T-helper 1 cell (primary cell): ENCODE measurements at places on chromosomes 3 and 15.

DNA sequence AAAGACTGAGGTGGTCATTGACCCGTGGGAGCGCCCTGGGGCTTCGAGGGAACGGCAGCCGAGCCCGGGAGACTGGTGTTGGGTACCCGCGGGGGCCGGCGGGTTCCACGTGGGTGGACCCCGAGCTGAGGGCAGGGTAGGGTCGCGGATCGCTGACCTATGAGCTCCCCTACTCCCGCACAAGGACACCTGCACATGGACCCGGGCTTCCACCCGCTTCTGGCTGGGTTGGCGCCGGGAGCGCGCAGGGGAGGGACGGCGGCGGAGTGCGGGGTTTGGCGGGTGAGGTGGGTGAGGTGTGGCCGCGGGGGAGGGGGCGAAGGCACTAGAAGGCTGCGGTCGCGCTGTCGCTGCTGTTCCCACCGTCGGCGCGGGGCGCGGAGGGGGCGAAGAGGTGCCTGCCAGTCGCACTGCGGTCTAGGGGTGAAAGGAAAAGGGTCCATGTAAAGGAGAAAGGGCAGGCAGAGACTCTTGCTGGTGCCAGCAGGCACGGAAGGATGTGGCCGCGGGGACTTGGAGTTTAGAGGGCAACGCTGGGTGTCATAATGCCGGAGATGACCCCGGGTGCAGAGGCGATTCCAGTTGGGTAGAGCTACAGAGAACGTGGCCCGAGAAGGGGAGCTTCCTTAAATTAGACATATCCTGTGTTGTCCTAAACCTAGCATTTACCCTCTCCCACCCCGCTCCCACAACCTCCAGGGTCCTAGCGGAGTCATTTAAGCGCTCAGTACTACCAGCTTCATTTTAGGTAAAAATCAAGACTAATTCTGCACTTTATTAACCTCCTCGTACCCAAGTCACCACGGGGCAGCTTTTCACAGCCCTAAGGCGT lies 245.9 kb upstream of the TOPAZ1 start:
- no peak for DNase-seq

GRCh38 chr3:170496026-170496867 lies 77.6 kb downstream of the CLDN11 start:
- DNase-seq, result no peak

GRCh38 chr15:68558318-68559305 lies 20.2 kb upstream of the CORO2B start:
- DNase-seq, result no peak

DNA sequence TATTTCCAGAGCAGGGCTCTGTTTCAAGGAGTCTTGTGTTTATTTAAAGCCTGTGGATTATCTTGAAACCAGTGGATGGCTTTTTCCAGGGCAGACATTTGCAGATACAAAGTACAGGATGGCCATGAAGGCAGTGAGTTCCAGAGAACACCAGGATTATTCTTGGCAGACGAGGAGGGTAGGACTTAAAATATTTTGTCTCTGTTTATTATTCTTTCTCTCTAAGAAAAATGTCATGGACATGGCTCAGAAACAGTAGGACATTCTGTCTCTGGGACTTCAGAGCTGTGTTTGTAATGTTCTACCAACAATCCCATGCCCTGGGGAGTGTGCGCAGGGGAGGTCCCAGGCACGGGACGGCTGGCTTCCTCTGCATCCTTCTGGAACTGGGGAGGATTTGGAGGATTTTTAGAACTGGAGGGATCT lies 125.9 kb downstream of the ATP10A start:
- no peak for DNase-seq

DNA sequence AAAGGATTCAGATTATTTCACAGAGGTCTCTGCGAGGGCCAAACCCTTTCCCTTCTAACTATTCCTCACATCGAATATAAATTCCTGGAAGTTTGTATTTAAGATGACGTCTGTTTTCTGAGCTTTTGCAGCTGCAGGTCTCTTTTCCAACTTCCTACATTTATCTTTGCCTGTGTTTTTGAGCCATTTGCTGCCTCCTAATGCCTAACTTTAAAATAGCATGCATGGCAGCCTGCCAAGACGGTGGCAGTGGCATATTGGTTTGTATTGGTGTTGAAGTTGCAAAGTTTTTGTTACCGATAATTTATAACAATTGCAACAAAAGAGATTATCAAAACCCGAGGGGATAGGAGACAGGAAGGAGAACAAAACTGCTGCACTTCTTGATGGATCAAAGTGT lies 187.1 kb upstream of the DNAJC19 start:
- peak; percentile 9 for DNase-seq
